ENCODE measurements at places on chromosomes 16 and 17.

DNA sequence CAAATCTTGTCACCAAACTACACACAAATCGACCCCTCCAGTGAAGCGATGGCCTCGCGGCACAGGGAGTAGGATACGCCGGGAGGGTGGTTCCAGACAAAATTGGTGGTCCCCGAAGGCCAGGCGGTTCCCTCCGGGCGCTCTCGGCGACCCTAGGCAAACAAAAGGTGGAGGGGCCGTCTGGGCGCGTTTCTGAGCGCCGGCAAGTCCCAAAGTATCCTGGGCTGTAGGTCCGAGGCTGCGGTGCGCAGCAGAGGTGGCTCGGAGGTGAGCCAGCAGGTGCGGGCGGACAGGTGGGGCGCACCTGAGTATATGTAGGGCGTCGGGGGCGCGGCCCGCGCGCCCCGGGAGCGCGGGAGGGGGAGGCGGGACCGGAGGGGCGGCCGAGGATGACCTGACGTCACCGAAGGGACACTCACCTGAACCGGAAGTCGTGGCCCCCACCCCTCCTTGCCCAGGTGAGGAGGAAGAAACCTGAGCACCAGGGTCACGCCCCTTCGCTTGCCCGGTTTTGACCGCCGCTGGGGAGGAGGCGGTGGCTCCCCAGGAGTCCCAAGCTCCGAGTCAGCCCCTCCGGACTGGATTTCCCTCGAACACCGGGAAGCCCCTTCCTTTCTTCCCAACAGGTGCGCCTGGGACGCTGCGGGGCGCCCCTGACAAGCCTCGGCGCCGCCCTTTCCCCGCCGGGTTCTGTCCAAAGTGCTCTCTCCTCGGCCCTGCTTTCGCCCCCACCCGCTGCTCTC lies at the start of gene CLDN7:
Gene CLDN7 (minus strand): TSS at position 287 of the 743 bp plus-strand sequence. CDS start 435 bp downstream, outside the sequence.
- DNase-seq, result no peak

- DNase-seq, result no peak
Observed at GRCh38 chr17:7972131-7972785, 30.2 kb upstream of the GUCY2D start.

- no peak for DNase-seq
Observed at GRCh38 chr17:15411384-15412198, 55.8 kb downstream of the CDRT4 start.

- DNase-seq, result no peak
Observed at GRCh38 chr16:77738706-77739558, 16.6 kb downstream of the NUDT7 start.

DNA sequence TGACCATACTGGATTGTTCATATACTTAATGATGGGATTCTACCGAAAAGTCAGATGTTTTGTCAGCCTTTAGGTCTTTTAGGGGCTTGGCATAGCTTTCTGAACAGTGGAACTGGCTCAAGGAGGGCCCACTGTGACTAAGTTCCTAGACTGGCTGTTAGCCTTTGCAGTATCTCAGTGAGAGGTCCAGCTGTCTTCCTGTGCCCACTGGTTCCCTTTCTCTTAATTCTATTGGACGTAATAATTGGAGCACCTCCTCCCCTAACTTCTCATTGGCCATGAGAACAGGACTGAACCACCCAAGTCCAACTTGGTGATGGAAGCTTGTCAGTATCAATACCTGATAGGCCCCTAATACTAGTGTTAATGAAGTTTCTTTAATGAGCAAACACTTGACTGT lies 13.5 kb downstream of the KPNA2 start:
- DNase-seq, result no peak

DNA sequence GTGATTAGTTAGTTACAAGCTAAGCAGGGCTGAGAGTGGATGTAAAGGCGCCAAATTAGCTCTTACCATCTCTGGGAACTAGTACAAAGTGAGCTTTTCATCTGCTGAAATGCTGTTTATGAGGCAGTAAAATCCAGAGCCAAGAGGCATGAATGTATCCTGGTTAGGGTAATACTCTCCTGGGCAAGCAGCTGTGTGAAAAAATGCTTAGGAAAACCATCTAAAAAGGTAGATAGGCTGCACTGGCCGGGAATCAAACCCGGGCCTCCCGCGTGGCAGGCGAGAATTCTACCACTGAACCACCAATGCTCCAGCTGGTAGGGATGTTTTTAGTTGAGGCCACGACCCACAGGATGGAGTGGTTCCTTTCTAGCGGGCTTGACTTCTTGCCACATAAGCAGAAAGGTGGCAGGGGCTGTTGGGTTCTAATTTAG lies 23.0 kb downstream of the VAC14 start:
- DNase-seq, result no peak

DNA sequence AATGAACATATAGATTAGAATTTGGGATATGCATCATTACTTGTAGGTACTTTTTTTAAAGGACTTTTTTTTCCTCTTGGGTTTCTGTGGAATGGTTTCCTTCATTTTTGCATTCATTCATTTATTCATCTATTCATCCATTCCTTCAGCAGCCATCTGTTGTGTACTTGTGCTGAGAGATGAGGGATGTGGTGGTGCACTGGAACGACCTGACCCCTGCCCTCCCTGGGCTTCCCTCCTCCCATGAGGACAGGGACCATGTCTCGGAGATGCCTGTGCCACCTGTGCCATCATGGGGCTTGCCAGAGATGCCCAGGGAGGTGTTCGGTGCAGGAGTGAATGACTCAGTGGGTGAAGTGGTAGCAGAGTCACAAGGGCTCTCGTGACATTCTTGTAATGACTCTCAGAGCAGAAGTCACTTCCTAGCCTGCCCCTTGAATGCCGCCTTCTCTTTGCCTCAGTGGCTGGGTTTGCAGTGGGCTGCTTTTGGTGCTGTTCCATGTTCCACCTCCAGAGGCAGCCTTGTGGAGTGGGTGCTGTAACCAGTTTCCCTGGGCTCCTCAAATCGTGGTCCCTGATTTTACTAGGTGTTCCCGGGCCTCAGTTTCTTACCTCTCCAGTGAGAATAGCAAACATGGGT lies 43.9 kb downstream of the CLEC16A start:
- DNase-seq, result peak; percentile 65

- no peak for DNase-seq
Observed at GRCh38 chr17:58325976-58326468, 2.6 kb downstream of the TSPOAP1 start.

GRCh38 chr17:45155483-45155882 lies 6.2 kb upstream of the HEXIM2 start:
- DNase-seq, result no peak

DNA sequence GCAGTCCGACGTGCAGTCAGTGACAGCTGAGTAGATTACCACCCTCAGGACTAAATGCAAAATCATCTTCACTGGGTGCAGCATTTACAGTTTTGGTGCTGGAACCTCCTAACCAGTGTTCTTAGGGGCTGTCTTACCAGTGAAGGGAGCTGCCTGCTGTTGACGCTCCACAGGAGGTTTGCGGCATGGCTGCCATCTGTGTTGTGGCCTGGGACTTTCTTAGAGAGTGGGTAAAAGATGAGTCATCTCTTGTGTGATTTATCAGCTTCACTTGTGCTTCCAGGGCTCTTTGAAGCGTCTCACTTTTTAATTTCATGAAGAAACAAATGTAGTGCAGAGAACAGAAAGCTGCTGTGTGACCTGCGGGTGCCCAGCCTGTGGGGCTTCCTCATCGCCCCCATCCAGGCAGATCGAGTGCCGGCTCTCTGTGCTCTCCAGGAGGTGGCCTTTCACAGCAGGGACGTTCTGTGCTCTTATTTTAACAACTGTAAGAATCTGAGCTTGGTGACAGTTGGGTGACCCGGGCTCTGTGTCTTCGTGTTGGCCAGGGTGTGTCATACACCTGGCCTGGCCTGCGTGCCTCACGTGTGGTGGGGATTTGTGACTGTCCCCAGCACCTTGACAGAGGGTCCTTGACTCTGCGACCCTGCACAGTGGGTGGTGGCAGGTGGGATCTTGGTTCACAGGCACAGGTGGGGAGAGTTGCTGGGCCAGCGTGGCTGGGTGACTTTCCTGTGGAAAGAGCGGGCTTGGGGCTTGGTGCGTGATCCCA lies 24.3 kb upstream of the ZNF750 start:
- peak; percentile 82 for DNase-seq

DNA sequence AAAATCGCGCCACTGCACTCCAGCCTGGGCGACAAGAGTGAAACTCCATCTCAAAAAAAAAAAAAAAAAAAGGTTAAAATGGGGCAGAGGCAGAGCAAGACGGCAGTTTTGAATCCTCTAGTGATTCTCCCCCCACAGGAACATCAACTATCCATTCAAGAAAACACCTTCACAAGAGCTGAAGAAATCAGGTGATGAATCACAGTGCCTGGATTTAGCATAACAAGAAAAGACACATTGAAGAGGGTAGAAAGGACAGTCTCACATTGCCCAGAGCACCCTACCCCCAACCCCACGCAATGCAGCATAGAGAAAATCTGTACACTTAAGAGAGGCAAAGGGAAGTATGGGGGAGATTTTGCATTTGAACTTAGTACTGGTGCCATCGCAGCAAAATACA lies 28.8 kb upstream of the RNF43 start:
- no peak for DNase-seq

GRCh38 chr16:27907457-27907972 lies 156.0 kb downstream of the GSG1L start:
- DNase-seq, result no peak

DNA sequence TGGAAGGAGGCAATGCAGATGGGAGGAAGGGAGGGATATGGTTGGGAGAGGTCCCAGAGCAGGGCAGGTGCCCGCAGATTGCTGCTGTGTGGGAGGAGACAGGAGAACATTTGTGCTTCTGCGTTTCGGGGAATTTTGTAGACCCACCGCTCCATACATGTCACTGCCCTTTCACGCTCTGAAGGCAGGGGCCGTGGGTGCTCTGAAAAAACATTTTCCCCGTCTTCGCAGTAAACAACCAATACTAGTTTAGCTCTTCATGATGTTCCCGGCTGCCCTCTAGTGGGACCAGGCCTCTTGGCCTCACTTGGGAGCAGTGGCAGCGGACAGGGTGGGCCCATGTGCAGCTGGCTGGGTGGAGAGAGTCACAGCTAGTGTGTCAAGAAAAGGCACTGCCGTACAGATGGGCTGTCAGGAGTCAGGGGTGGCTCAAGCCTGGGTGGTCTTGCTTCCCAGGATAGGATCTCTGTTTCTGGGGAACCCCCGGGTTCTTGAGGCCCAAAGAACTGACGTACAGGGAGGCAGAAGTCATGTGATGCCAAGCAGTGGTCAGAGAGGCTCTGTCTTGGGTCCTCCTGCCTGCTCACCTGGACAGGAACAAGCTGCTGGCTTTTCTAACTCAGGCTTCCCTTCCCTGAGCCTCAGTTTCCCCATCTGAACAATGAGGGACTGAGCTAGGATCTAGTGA lies 46.5 kb upstream of the CPNE2 start:
- no peak for DNase-seq

- DNase-seq, result no peak
Observed at GRCh38 chr16:63612462-63613227, 1509.2 kb downstream of the CDH11 start.

DNA sequence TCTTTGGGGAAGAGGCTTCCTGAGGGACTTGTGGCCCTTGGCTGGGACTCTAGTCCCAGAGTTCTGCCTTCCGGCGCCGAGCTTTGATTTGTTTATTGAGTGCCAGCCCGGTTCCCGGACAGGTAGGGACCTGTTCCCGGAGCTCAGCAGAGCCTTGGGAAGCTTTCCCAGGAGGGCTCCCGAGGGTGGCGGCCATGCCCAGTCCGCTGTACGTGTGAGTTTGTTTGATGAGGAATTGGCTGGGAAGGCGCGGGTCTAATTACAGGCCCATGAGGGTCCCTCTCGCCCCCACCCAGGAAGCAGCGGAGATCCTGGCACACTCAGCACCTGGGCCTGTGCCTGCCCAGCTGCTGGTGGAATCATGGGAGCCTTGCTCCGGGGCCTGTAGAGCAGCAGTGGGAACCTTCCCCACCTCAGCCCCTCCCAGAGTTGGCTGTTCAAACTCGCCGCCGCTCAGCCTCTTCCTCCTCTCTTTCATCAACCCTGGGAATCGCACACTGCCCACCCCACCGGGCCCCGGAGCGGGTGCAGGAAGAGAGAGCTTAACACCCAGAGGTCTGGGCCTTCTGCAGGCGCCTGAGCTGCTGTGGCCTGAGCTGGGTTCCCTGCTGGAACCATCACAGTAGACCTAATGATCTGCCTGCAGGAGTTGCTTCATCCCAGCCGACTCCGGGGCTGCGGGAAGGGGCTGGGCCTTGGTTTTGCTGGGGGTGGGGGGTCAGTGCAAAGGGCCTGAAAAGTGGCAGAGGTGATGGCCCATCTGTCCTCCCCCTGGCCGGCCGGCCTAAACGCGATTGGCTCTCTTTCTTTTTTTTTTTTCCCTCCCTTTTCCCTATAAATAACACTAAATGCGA lies 313.7 kb downstream of the SEC14L1 start:
- no peak for DNase-seq

DNA sequence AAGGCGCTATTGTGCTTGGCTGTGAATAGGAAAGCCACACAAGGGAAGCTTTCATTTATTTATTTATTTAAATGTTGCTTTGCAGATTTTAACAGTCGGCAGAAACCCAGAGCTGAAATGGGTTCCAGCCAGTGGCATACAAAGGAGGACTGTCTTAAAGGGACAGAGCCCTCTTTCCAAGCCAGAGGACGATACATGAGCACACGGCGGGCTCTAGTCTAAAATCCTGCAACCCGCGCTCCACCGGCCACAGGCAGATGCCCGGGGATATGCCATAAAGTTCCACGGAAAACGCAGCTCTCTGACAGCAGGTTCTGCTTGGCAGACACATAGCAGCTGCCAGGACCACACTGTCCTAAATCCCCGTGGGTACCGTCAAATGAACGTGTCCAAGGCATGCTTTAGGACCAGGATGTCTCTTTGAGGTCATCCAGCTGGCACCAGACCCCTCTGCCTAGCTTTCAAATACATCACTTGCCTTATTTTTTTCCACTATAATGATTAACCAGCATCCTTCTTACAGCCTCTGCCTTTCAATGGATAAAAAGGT lies 64.6 kb downstream of the CYTH1 start:
- DNase-seq, result no peak

- no peak for DNase-seq
Observed at GRCh38 chr16:15879255-15879811, 9.1 kb downstream of the CEP20 start.
